ENCODE measurements at places on chromosomes 5 and 9.

DNA sequence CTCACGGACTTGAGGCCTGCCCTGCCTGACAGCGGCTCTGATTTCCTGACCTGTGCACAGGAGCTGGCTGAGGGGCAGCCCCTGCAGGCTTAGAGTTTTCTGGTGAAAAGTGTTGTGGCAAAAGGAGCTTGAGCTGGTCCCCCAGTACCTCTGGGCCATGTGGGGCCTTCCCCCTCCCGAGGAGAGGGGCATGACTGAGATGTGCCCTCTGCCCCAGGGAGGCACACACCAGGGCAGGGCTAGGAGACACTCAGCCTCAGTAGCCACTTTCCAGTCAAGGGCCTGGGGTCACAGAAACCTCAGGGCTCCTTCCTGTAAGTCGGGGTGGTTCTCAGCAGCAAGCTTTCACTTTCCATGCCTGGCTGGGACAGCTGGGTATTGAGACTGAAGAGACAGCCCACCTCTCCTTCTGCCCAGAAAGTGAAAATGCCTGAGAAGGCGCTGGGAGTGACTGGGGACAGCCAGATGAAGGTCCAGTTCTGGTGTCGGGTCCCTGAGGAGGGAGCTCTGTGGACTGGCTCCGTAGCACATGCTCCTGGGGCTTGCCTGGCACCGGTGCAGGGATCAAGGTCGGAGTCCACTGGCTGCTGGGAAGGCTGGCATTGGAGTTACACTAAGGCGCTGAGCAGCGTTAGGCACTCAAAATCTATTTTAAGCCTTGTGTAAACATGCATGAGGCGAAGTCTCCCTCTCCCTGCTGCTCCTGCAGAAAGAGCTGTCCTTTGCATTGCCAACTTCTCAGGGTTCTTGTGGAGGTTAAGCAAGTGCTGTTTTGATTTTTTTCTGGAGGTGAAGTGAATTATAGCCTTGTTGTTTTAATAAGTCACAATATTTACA lies 394.9 kb downstream of the GADD45G start:
- DNase-seq, result no peak

- DNase-seq, result no peak
These were observed 747.2 kb upstream of the CHD1 start for GRCh38 chr5:99675974-99676373.

DNA sequence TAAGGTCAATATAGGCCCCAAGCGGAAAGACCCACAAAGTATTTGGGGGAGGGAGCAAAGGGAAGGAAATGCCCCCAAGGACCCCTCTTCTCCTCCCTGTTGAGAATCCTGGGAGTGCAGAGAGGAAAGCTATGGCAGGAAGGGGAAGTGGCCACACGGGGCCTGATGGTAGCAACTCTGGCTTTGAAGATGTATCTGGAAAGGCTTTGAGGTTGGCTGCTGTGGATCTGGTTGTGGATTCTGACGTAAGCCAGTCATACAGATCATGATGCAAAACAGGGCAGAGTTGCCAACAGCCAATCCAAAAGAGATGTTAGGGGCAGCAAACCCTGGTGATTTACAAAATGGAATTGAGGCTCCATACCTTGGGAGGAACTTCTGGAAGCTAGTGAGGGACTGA lies 108.8 kb downstream of the PRKACG start:
- DNase-seq, result no peak

DNA sequence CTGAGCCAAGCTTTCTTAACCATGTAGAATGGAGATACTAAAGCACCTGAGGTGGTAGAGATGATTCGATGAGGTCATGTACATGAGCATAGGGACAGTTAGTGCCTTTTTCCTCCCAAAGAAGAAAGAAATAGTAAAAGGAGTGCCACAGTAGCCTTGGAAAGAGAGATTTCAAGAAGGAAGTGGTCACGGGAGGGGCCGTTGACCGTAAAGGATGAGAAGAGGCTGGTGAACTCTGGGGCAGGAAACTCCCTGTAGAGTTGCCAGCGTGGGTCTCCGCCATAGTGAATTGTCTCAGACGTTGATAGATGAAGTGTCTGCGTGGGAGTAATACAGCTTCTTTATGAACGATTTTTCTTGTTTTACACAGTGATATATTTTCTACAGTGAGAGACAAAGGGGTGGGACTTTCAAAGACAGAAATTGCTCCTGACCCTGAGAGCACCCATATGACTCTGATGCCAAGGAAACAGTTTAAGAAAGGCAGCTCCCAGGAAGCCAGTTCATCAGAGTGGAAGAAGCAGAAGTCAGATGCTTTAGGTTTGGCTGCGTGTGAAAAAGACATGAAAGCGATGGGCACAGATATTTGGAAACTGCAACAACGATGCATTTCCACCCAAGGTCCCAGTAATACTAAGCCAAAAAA lies 41.3 kb downstream of the UGCG start:
- DNase-seq, result peak; percentile 34

DNA sequence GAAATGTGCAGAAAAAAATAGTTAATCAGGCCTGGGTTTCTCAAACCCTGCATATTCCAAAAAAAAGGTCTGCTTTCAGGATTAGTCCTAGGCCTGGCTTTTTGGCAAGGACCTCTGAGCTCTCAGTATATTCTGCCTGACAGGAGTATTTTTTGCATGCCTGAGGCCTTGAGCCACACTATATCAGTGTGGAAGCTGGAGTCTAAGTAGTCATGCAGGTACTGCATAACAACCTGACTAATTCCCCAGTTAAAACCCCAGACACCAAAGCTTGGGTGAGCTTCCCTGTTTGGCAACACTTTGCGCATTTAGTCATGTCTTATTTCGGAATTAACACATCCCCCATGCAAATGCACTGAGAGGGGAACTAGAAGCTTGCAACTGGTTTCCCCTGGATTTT lies 359.5 kb downstream of the CETN3 start:
- no peak for DNase-seq

DNA sequence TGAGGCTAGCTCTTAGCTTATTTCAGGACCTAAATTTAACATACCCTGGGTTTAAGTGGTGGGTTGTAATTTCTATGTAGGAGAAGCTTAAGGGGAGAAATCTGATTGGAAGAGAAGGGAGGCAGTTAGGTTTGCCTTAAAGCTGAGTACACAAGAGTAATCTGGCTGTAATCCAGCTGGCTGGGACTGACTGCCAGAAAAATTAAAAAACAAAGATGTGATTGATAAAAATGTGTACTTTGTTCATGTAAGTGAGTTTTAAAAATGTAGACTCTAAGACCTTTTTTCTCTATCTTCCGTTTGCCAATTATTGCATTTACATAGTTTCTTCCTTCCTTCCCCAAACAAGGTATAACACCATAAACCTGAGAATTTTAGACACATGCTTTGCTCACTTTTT lies 17.5 kb upstream of the MSMP start:
- DNase-seq, result no peak

DNA sequence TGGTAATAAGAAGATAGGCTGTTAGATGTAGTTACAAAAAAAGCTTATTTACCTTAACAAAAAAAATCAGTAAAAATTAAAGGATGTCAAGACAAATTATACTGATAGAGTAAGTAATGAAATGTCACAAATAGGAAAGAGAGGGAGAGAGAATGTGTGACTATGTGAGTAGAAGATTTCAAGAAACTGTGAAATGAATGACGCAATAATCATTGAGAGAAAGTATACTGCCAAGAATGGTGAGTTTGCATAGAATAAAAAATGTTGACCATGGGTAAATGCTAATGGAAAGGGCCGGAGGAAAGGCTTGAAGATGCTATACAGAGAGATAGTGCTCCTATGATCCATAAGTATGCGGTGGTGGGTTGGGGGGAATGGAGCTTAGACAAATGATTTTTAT lies 100.7 kb downstream of the PTPRD start:
- no peak for DNase-seq

- DNase-seq, result no peak
These were observed 31.2 kb downstream of the NANS start for GRCh38 chr9:98087420-98088354.

- no peak for DNase-seq
These were observed 521.7 kb downstream of the RAB3C start for GRCh38 chr5:59104400-59105127.

- DNase-seq, result no peak
These were observed 966.3 kb upstream of the C9orf72 start for GRCh38 chr9:28539434-28540070.

DNA sequence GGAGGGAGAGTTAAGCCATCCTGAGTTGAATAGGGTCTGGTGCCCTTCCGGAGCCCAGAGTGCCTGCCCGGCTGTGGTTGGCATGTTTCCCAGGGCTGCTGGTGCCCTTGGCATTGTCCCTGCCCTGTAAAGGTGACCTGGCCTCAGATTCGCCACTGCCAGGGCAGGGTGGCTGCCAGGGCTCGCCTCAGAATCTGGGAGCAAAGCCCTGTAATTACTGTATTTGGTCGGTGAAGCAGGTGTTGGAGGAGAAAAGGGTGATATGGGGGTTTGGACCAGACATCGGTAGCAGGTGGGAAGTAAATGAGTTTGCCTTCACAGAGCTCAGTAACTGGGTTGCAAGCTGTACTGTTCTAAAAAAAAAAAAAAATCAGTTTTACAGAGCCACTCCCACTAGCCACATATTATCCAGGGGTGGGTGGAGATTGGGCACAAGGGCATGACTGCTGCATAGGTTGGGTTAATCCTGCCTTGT lies 47.6 kb downstream of the RGS3 start:
- no peak for DNase-seq

DNA sequence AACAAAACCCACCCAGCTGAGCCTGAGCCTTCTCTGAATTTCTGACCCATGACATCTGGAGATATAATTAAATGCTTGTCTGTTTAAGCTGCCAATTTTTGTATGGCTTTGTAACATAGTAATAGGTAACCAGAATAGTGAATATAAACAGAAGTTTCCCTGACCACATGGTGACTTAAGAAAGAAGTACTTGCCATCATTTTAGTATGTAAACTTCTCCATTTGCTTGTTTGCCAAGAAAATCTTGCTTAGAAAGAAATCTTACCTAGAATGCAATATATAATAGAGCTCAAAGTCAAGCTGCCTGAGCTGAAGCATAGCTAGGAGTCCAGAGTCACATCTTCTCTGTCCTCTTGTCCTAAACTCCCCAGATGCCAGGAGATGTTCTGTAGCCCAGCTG lies 117.0 kb downstream of the PCSK1 start:
- DNase-seq, result no peak

- DNase-seq, result no peak
These were observed 986 bp downstream of the PLPP1 start for GRCh38 chr5:55533521-55534435.

DNA sequence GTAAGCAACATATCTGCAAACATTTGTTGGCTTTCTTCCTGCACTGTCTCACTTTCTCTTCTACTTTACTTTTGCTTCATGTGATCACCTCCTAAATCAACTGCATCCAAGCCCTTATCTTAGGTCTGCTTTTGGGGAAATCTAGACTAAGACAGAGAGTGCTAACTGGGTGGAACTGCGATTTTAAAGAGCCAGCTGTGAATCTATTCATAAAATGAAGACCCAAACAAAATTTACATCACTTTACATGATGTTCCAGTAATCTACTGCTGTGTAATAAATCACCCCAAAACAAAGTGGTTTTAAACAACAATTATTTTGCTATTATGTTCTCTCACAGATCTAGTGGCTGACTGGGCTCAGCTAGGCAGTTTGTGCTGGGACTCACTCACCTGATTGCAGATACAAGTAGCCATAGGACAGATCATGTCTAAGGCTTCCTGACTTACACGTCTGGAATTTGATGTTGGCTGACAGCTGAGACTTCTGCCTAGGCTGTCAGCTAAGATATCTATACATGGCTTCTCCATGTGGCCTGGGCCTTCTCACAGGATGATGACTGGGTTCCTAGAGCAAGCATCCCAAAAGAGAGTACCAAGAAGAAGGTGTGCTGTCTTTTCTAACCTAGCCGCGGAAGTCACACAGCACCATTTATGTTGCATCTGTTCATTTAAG lies 145.1 kb upstream of the TBCA start:
- DNase-seq, result no peak

- DNase-seq, result no peak
These were observed 740.3 kb upstream of the CDH6 start for GRCh38 chr5:30453168-30453567.

DNA sequence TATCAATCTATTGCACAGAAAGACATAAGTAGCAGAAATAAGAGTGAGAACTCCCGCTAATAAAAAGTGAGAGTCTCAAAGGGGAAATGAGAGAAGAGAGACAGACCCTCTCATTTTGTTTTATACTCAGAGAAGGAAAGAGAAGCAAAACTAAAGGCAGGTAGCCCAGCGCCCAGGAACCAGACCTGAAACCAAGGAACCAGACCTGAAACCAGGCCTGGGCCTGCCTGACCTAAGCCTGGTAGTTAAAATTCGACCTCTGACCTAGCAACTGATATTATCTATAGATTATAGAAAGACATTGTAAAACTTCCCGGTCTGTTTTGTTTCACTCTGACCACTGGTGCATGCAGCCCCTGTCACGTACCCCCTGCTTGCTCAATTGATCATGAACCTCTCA lies 134.5 kb upstream of the SEMA6A start:
- no peak for DNase-seq

DNA sequence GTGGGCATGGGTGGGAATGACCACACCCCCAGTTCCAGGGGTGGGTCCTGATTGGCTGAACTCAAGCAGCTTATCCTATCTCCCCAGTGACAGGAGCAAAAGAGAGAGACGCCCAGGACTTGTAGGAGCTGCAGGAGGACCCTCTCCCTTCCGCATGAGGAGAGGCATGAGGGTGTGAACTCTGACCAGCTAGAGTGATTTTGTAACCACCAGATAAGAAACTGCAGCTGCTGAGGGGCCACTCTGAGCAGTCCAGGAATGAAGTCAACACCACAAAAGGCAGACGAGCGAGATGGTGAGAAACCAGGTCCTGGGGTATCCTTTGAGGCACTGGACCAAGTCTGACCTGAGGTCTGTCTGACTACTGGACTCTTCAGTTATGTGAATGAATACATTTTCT lies 521.9 kb downstream of the BNC2 start:
- no peak for DNase-seq

GRCh38 chr5:159899067-159900049 lies 16.9 kb upstream of the ADRA1B start:
- DNase-seq, result no peak

DNA sequence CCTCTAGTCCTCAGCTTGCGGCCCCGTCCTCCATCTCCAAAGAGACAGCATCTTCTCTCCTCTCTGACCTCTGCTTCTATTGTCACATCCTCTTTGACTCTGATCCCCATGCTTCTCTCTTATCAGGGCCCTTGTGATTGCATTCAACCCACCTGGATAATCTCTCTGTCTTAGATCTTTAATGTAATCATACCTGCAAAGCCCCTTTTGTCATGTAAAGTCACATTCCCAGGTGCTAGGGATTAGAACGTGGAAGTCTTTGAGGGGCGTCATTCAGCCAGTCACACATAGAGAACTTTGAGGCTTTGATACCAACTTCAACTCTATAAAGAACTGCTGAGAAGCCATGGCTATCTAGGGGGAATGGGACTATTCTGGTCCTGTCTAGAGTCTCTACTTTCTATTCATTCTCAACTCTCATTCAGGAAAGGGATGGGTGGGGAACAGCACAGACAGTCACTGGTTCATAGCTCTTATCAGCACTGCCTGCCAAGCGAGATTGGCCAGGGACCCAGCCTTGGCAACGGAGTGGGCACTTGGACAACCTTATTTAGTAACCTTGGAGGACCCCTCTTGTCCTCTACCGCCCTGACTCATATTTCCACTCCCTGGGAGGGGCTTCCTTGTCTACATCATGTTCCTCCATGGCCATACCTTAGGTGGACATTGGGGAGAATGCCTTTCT lies 29.0 kb downstream of the TAS2R1 start:
- DNase-seq, result no peak

Data from omental fat pad (tissue), 4 donors.